Left lung (tissue), 14 donors: ENCODE measurements at places on chromosomes 13 and 19. TPM values are rescaled to one million over a fixed set of nuclear protein-coding genes. Genes with fewer than 3 reads are reported as not detected.
A peak's percentile ranks its signal among the peaks of the same experiment; 100 is the strongest.

DNA sequence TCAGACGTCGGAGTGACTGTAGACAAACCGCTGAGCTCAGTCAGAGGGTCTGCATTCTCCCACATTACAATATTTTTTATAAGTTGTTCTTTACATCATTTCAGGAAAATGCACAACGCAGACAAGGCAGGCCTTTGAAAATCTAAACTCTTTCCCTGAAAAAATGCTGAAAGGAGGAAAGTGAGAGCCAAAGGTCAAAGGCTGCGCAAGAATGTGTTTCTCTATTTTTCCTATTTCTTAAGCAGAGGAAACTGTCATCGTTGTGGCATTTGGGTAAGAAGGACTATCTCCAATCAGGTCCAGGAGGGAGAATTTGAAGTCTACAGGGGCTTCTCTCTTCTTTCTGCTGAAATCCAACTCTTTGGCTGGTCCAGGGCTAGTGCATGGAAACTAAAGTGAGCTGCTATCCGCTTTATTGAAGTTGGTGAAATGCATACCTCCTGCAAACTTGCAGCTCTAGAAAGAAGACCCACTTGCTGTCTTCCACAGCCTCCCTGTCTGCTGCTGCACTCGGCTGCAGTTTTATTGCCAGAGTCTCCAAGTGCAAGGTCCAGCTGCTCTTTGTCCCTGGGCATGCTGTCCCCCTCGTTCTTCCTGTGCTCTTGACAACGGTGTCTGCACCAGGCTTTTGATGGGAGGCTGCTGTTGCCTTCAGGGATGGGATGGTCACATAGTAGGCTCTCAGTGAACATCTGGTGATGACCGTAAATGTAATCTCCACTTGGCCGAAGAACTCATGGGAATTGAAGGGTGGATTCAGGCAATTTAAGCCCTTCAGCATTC, 31.2 kb downstream of the ZNF536 start:
- H3K4me3 ChIP-seq: no peak overlapping the region
- no peaks in the 10 kb centered on the region for H3K36me3 ChIP-seq
- no peaks in the 10 kb centered on the region for H3K27me3 ChIP-seq

The PSG6 gene
- total RNA-seq: not detected

The CYSLTR2 gene
- total RNA-seq: 0.99 TPM

DNA sequence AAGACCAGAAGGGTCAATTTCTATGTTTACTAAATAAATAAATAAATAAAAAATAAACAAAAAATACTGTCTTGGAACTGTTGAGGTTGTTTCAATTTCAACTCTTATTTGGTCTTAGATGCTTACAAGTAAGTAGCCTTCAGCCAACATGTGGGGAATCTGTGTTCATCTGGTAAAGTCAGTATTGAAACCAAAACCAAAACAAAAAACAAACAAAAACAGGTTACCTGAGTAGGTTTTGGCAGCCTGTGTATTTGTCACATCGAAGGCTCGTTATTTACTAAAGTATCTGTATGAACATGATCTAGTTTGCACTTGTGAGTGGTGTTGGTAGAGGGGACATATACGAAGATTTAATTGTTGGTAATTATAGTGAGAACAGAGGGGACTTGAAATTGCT, 471.5 kb downstream of the SLITRK5 start:
- H3K36me3 ChIP-seq: no peaks in the 10 kb centered on the region
- DNase-seq: no peak
- H3K27ac ChIP-seq: no peak overlapping the region
- no peak overlapping the region for H3K4me3 ChIP-seq
- H3K27me3 ChIP-seq: no peaks in the 10 kb centered on the region

DNA sequence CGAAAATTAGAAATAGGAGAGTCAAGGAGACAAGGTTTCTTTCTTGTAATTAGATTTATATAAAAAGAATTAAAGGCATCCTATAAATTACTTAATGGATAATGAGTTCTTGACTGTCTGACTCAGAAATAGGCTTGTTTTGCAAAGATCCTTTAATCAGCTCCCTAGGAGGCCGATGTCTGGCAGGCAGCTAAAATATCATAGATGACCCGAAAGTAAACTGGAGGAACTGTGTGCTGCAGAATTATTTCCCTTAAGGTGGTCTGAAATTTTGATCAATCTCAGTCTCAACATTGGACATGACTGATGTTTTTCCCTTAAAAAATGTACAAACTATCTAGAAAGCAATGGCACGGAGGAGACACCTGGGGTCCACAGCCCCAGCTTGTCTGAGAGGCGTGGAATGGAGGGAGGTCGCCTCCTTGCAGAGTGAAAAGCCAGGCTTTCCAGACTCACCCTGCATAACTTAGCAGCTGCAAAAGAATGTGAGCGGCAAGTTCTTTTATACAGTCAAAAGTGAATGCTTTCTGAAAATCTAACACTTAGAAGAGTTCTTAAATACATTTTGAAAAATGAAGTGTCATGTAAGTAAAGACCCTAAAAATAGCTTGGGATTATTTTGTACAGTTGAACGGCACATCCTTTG, 44.8 kb downstream of the MBNL2 start:
- H3K4me3 ChIP-seq: no peak overlapping the region
- peaks cover 6% of the 10 kb centered on the region for H3K36me3 ChIP-seq
- no peaks in the 10 kb centered on the region for H3K27me3 ChIP-seq
- peaks cover 27% of the 10 kb centered on the region for H3K4me1 ChIP-seq

DNA sequence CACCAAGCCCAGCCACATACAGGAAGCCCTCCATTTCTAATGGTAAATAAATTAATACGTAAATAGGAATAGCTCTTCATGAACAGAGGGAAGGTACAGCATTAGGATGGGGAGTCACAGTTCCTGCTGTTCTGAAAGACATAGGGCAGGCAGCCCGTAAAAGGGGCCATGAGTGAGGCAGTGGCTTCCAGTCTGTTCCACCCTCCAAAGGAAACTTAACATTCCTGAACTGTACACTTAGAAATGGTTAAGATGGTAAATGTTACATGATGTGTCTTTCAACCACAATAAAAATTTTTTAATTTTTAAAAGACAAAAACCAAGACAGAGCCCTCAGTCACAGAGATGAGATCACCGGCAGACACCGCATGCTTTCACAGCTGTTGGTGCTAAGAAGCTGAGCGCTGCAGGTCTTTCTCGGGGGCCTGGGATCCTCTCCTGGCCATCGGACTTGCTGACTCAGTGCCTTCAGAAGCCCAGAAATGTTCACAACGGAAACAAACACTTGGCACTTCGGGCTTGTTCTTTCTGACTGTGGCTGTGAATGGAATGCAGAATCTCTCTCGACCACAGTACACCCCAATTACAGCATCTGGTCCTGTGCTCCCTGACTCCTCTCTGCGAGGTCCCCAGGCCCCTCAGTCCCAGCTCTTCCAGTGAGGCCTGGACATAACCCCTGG, 36.4 kb downstream of the EPS15L1 start:
- H3K27ac ChIP-seq: peak overlapping the region; percentile 46
- no peak for DNase-seq
- no peak overlapping the region for H3K4me3 ChIP-seq
- peaks cover 19% of the 10 kb centered on the region for H3K4me1 ChIP-seq

DNA sequence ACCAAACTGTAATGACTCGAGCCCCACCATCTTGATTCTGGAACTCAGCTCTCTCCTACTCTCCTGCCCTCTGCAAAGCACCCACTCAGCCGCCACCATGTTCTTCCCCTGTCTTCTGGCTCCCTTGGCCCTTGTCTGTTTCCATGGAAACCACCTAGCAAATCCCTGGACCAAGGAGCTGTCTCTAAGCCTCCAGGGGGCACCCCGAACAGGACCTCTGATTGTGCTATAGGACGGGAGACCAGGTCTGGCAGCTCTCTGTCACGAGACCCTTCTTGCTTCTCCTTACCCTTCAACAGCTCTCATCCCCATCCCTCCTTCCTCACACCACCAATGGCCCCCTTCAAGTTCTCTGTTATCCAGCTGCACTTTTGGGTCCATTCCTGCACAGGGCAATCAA, 277.7 kb upstream of the ZNF507 start:
- no peak overlapping the region for H3K4me3 ChIP-seq
- H3K4me1 ChIP-seq: no peaks in the 10 kb centered on the region
- H3K27me3 ChIP-seq: no peaks in the 10 kb centered on the region
- H3K27ac ChIP-seq: no peak overlapping the region
- H3K36me3 ChIP-seq: no peaks in the 10 kb centered on the region
- DNase-seq: no peak

DNA sequence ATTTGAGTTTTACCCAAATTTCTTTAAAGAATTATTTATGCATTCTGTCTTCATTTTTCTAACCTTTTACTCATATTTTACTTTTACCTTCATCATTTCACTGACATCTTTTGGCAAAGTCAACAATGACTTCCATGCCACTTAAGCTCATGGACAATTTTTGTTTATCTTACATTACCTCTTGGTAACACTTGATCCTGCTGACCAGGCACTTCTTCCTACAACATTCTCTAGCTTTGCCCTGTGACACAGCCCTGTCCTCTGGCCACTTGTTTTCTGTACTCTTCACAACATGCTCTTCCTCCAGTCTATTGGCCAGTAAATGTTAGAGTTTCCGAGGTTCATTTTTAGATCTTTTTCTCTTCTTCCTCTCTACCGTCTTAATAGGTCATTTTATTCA, 377.2 kb downstream of the SUCLA2 start:
- no peak for DNase-seq
- H3K36me3 ChIP-seq: no peaks in the 10 kb centered on the region
- no peaks in the 10 kb centered on the region for H3K4me1 ChIP-seq
- no peak overlapping the region for H3K27ac ChIP-seq
- no peaks in the 10 kb centered on the region for H3K27me3 ChIP-seq

The CEACAM5 gene
- total RNA-seq: 21.2 TPM

GRCh38 chr13:90673746-90674145, 673.7 kb upstream of the MIR17HG start:
- DNase-seq: peak; percentile 92
- H3K4me3 ChIP-seq: no peak overlapping the region
- H3K36me3 ChIP-seq: no peaks in the 10 kb centered on the region
- H3K4me1 ChIP-seq: no peaks in the 10 kb centered on the region
- no peak overlapping the region for H3K27ac ChIP-seq

DNA sequence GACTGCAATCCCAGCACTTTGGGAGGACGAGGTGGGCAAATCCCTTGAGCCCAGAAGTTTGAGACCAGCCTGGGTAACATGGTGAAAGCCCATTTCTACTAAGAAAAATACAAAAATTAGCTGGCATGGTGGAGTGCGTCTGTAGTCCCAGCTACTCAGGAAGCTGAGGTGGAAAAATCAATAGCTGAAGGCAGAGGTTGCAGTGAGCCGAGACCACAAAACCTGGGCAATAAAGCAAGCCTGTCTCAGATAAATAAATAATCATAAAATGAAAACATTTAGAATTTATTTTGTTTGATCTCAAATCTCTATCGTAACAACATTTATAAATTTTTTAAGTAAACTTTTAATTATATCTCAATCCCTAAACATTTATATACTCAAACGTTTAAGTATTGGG, 36.6 kb downstream of the USP12 start:
- H3K4me3 ChIP-seq: no peak overlapping the region
- no peaks in the 10 kb centered on the region for H3K27me3 ChIP-seq
- no peaks in the 10 kb centered on the region for H3K36me3 ChIP-seq
- no peak for DNase-seq
- H3K27ac ChIP-seq: no peak overlapping the region

The ZNF229 gene
- 4.5 TPM for total RNA-seq

DNA sequence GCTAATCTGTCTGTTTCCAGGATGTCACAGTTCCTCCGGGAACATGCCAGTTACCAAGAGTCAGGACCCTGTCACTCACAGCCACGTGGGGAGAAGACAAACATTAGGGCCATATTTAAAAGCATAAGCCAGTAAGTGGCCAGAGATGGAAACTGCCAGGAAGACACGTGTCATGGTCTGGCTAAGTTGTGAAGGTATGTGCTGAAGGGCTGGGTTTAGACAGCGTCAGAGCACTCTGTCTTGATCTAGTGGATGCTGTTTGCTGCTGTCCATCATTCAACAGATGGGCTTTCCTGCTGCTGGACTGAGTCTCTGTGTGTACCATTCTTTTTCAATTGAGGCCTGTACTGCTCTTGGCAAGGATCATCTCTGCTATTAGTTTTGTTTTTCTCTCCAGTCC, 128.6 kb downstream of the HS6ST3 start:
- H3K36me3 ChIP-seq: no peaks in the 10 kb centered on the region
- H3K27me3 ChIP-seq: no peaks in the 10 kb centered on the region
- no peak overlapping the region for H3K27ac ChIP-seq
- H3K4me3 ChIP-seq: no peak overlapping the region
- no peaks in the 10 kb centered on the region for H3K4me1 ChIP-seq

The IFI30 gene
- total RNA-seq: 986 TPM

GRCh38 chr13:107407074-107407473, 808.3 kb downstream of the LIG4 start:
- H3K36me3 ChIP-seq: no peaks in the 10 kb centered on the region
- H3K4me3 ChIP-seq: no peak overlapping the region
- no peaks in the 10 kb centered on the region for H3K27me3 ChIP-seq

- H3K36me3 ChIP-seq: no peaks in the 10 kb centered on the region
- no peaks in the 10 kb centered on the region for H3K27me3 ChIP-seq
- DNase-seq: peak; percentile 61
- no peak overlapping the region for H3K4me3 ChIP-seq
- peaks cover 44% of the 10 kb centered on the region for H3K4me1 ChIP-seq
- no peak overlapping the region for H3K27ac ChIP-seq
Measured at GRCh38 chr19:10805065-10805757, 30.8 kb downstream of the TMED1 start.

DNA sequence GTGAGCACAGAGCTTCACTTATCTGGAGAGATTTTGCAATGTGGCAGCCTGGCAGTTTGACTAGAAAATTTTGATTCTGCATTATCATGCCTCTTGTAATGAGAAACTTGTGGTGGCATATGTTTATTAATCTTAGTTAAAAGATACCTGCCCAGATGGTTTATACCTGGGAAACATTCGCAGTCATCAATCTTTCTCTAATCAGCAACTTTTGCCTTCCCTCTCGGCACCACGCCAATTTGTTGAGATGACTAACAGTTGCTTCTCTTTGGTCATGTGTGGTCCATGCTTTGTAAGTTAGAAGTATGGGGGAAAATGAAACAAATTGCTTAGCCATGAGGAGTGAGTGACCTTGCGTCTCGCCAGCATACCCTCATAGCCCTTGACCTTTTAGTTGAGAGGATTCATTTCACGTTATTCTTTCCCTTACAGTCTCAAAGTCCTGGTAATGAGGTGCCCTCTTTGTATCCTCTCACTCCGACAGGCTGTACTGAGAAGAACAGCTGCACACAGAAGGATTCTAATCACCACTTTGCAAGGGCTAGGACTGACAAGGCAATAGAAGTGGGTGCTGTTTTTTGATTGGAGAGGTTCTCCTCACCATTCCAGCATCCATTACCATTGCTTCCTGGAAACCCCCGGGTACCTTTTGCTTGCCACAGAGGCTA, 201.4 kb downstream of the OXGR1 start:
- H3K36me3 ChIP-seq: no peaks in the 10 kb centered on the region
- no peak for DNase-seq
- H3K4me1 ChIP-seq: no peaks in the 10 kb centered on the region
- no peaks in the 10 kb centered on the region for H3K27me3 ChIP-seq
- no peak overlapping the region for H3K4me3 ChIP-seq

DNA sequence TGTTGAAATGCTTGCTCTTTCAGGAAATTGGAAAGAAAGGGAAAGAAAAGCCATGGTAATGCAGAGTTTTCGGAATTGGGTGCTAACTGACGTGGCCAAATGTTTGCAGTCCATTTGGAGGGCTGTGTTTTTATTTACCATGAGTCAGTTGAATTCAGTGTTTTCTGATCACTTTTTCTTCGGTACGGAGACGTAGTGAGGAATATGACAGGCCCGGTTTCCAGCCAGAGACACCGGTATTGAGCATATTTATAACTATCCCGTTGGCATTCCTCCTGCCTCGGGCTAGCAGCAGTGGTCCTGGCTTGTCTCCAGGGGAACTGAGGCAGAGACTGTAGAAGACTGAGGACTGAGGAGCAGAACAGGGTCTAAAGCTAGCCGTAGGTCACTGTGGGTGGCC, 1.0 kb downstream of the CDC16 start:
- DNase-seq: no peak
- H3K4me1 ChIP-seq: peaks cover 5% of the 10 kb centered on the region
- peak overlapping the region; percentile 97 for H3K4me3 ChIP-seq
- H3K36me3 ChIP-seq: peaks cover 40% of the 10 kb centered on the region
- peaks cover 2% of the 10 kb centered on the region for H3K27me3 ChIP-seq

The OR1M1 gene
- total RNA-seq: not detected
